ENCODE measurements at places on chromosomes 2 and 18.

DNA sequence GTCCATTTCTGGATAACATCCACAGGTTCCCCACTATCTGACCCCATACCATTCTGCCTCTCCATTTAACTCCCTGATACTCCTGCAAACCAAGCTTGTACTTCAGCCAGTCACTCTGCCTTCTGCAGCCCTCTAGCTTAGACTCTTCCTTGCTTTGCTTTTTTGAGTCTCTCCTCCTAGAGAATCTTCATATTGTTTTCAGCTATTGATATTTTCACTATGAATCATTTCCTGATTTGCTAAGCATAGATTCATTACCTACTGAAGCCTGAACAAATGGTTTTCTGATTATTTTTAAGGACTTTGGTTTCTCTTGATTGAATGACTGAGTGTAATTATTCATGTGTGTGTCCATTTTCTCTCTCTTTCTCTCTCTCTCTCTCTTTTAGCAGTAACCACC is 2102.3 kb upstream of the CELF4 start:
- peak; percentile 14 for DNase-seq

DNA sequence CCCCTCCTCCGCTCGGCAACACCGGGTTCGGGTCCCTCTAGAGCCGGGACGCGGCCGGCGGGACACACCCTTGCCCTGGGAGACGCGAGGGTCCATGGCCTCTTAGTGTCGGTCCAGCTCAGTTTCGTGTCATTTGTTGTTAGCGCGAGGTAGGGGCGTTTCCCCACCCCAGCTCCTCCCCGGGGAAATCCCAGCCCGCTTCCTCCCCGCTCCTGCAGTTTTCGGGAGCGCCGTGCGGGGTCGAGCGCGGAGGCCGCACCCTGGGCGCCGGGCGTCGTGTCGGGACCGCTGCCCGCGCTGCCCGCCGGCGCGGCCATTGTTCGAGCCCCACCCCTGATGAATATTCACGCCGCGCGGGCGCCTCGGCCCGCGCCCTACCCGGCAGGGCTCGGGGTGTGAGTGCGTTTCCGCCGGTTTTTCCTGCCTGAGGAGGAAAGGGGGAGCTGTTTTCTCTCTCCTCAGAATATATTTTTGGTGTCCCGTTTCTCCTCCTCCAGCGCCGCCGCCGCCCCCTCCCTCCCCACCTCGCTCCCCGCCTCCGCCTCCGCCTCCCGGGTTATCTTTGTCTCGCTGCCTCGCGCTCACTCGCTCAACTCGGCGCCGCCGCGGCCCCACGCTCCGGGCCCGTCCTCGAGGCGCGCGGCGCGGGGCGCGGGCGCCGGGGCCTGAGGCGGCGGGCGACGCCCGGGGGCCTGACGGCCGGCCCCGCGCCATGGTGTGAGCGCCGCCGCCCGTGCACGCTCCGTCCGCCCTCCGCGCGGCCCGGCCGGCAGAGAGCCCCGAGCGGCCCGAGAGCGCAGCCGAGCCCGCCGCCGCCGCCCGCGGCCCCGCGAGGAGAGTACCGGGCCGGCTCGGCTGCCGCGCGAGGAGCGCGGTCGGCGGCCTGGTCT is at the start of gene MAP4K4:
MAP4K4 (plus strand) TSS at position 584 of the 890 bp plus-strand sequence. CDS start 374 bp downstream, outside the sequence.
- peak; percentile 89 for DNase-seq

- DNase-seq: peak; percentile 78
Measured at GRCh38 chr2:40244675-40245074, 207.2 kb downstream of the SLC8A1 start.

DNA sequence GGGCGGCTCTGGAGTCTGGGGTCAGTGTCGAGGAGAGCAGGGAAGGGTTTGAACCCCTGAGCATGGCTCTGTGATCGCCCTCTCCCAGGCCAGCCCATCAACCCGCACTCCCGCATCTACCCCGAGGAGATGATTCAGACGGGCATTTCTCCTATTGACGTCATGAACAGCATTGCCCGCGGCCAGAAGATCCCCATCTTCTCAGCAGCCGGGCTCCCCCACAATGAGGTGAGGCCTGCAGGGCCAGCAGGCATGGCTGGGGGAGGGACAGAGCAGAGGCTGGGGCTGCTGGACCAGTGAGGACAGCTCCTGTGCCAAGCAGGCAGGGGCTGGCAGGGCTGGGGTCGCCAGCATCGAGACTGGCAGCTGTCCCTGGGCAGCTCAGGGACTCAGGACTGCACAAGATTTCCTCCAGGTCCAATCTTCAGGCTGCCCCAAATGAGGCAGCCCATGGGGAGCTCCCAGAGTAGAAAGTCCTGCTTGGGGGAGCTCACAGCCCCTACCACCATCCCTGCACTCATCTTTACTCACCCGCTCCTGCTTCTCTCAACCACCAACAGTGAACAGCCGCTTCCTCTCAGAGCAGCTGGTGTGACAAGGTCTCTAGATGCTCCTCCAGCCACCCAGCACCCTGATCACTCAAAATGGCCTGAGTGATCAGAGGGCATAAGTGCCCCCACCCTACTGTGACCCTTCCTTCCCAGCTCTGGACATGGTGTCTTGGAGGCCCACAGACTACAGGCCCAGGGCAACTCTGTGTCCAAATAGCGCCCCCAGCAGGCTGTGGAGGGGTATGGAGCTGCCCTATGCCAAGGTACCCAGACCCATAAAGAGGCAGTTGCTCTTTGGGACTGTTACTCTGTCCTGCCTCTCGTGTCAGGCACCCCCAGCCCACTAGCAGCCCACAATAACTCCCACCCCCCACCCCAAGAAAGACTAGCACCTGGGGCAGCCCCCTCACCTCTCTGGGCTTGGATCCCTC is 18.3 kb upstream of the ANKRD53 start:
- DNase-seq: no peak

DNA sequence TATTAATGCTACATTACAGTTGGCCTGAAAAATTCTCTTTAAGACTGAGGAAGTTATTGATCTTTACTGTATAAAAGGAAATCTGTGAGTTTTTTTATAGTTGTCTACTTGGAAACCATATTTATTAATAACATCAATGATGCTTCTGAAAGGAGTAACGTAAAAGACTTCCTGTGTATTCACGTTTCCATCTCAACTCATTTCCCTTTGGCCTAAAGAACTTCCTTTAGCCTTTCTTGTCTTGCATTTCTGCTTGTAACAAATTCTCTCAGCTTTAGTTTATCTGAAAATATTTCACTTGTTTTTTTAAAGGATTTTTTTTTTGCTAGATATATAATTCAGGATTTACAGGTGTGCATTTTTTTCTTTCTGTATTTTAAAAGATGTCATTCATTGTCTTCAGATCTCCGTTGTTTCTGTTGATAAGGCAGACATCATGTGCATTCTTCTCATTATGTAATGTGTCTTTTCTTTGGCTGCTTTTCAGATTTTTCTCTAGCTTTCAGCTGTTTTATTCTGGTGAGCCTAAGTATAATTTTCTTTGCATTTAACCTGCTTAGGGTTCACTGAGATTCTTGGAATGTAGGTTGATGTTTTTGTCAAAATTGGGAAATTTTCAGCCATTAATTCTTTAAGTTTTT is 159.0 kb upstream of the DAPL1 start:
- no peak for DNase-seq

GRCh38 chr2:95023222-95023597 is 2.3 kb upstream of the MAL start:
- DNase-seq: no peak

- DNase-seq: no peak
Measured at GRCh38 chr2:1658394-1659151, 85.7 kb downstream of the PXDN start.

GRCh38 chr2:57575700-57576268 is 470.8 kb upstream of the VRK2 start:
- no peak for DNase-seq

DNA sequence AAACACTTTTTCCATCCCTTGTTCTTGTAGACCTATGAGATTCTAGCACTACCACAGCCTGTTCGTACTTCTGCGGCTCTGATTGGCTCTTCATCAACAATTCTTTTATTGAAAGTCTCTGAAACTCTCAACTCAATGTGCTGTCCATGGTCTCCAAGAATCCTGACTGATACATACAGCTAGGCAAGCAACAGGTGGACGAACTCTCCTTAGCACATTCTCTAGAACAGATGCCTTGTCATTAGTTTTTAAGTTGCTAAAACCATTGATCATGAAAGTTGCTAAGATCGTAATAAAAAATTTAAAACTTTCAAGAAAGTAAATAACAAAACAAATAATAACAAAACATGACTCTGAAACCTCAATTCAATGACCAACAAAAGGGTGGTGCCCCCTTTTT is 210.5 kb downstream of the EPHA4 start:
- no peak for DNase-seq

- peak; percentile 15 for DNase-seq
Measured at GRCh38 chr2:184302506-184302905, 295.8 kb upstream of the ZNF804A start.

DNA sequence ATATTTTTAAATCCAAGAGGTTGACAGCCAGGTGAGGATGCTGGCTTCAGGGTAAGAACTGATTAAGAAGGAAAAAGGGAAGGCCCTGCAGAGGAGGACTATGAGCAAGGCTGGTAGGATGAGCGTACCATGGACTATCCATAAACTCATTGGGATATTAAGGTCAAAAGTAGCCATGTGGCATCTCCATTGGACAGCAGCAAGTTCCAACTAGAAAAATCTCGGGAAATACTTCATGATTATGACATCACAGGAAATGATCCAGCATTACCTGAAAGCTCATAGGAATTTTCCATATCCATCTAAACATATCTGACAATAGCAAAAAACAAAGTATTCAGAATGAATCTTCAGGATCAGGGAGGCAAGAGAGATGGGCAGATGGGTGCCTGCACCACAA is 34.2 kb downstream of the TGFA start:
- DNase-seq: no peak
